NCI-H1092 (cell line): ENCODE measurements at places on chromosomes 1 and 21.

- no peak for DNase-seq
Measured at GRCh38 chr21:32372755-32373154, 20.1 kb downstream of the URB1 start.

DNA sequence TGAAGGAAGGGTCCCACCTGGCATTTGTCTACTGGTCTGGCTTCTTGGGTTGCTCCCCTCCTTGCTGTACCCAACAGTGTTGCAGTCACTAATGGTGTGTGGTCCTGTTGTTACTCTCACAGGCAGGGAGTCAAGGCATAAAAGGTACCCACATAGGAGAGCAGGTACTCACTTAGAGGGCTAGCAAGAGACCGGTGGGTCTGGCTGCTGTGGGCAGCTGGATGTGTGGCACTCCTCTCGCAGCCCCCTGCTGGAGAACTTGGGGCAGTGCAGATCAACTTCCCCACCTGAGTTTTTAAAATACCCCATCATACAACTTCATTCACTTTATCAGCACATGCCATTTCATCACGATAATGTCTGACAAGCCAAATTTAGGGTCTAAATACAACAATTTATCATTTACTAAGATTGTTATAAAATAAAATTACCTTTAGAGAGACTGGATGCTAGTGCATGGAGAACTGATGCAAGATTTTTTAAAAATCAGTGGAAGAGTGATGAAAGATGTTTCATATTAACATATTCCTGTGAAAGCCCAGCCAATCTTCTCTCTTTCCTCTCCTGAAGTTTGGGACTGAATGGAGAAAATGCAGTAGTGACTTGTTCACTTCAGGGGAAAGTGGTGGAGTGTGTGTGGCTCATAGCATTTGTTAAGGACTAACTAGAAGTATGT, 42.8 kb downstream of the ACP6 start:
- peak; percentile 37 for DNase-seq

GRCh38 chr1:84876353-84876752, 16.7 kb downstream of the LPAR3 start:
- DNase-seq = no peak

DNA sequence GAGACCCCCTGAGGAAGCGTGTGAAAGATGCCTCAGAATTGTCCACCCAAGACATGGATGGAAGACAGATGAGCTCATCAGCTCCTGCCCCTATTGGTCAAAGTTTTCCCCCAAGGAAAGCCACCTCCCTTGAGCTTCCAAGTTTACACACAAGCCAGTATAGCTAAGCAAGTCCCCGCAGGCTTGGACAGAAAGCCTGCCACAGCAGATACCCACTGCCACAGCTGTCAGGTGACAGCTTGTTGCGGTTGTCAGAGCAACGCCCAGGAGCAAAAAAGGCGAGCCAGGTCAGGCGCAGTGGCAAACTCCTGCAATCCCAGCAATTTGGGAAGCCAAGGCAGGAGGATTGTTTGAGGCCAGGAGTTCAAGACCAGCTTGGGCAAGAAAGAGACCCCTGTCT, 60.9 kb upstream of the IFNAR2 start:
- DNase-seq = no peak

- DNase-seq = no peak
Measured at GRCh38 chr21:26965040-26965906, 1.6 kb downstream of the ADAMTS5 start.

DNA sequence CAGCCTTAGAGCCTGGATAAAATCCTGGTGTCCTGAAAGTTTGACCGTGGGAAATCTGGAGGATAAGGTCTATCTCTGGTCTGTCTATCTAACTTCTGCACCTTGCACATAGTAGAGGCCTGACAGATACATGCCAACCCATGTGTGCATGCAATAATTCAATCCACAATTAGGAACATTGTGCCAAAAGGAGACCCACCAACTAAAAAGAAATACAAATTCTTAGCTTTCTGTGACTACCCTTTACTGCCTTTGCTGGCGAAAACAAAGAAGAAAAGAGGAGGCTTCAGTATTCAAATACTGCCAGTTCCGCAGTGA, 381 bp upstream of the KLHL20 start:
- no peak for DNase-seq

DNA sequence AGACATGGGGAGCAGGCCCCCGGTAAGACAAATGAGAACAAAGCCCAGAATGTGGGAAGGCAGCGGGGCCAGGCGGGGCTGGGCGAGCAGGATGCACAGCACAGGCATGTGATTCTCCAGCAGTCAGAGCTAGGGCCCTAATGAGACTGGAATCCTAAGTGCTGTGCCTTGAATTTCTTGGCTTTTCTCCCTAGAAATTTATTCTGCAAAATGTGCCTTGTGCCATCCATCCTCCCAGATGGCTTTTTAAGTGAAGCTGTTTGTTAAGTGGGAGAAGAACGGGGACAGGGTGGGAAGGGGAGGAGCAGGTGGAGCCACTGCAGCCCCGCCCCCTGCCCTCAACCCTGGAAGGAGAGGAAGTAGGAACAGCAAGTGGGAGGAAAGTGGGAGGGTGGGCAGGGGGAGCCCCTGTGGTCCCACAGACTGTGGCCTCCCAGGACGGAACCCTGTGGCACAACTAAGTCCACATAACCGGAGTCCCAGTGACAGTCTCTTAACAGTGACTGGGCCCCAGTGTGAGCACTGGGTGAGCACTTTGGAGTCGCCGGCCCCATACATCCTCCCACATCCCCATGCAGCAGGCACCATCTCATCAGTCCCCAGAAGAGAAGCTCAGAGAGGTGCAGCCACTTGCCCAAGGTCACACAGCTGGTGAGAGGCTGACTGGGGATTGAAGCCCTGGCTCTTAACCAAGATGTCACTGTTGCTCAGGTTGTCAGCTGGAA, 216.9 kb downstream of the MATN1 start:
- DNase-seq = no peak

- no peak for DNase-seq
Measured at GRCh38 chr21:21973806-21974205, 975.6 kb downstream of the NCAM2 start.

DNA sequence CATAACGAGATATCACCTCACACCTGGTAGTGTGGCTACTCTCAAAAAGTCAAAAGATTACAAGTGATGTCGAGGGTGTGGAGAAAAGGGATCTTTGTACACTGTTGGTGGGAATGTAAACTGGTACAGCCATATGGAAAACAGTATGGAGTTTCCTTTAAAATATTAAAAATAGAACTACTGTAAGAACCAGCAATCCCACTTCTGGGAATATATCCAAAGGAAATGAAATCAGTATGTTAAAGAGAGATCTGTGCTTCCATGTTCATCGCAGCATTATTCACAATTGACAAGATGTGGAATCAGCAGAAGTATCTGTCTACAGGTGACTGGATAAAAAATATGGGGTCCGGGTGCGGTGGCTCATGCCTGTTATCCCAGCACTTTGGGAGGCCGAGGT, 7.6 kb upstream of the PIK3C2B start:
- DNase-seq = no peak

DNA sequence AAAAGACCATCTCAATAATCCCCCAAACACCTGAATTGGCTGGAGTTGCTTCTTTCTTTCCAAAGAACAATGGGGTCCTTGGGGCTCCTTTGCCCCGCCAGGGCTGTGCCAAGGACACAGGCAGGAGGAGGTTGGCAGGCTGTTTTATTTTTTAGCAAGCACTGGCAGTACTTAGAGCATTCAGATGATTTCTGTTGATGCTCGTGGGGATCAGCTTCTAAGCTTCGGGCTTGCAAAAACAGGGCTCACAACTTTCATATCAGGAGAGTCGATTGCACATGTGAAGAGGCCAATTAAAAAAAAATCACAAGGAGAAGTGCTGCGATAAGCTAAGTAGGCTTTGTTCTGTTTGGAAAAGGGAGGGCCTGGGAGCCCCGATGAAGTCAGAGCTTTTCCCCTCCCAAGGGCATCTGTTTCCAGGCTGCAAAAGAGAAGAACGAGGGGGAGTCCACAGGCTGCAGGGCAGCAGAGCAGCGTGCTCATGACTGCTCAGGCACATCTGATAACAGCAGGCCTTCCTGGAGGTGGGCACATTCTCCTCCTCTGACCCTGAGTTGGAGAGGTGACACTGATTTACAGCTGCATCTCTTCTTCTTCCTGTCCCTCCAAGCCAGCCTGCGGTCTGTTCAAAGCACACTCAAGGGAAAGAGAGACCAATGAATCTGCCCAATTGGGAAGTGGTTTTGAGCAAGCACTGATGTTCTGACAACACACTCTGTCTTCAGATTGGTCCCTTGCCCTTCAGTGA, 27.3 kb upstream of the BCAR3 start:
- DNase-seq = peak; percentile 43

DNA sequence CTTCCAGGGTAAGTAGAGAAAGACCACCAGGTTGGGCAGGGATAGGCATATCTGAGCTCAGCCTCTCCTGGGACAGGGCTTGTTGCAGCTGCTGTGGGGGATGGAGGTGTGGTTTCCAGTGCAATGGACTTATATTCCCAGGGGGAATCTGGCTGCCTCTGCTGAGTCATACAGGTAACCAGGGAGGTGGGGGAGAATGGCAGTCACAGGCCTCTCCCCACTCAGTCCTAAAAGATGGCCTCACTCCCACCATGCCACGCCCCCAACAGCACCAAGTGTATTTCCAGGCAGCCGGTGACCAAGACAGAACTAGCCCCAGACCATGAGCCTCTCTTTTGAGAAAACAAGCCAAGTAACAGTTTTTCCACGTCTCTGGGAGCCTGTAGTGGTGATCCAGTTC, 1240.7 kb downstream of the BRINP3 start:
- no peak for DNase-seq

DNA sequence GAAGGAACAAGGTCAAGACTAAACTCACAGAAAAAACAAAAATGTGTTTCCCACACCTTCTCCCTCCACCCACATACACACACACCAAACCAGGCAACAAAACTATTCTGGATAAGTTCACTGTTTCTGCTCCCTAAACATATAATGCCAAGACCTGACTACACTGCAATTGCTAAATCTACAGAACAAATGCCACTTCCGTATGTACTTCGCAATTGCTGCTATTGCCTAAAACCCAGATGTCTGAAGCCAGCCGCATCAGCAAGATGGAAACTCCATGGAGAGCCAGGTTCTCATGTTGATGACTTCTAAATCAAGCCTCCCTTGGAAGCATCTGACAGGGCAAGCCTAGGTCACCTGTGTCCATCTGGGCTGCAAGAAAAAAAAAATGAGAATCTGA, 8.3 kb upstream of the AIM2 start:
- DNase-seq = no peak

GRCh38 chr1:202056644-202057334, 46.4 kb downstream of the ELF3 start:
- DNase-seq = peak; percentile 94

DNA sequence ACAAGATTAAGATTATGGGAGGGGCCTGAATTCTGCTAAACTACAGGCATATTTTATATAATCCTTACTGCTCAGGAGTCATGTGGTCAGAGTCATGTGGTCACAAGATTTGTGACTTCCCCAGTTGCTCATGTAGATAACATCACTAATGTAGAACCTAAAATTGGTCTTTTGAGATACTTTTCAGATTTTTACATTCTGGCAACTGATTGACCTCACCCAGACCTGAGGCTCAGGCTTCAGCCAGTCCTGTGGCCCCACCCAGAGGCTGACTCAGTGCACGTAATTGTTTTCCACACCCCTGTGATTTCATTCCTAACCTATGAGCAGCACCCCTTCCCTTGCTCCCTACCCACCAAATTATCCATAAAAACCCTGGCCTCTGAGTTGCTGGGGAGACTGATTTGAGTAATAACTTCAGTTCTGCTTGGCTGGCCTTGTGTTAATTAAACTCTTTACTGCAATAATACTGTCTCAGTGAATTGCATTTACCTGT, 41.7 kb upstream of the ZNF326 start:
- DNase-seq = no peak

GRCh38 chr21:36753556-36753955, 54.6 kb downstream of the SIM2 start:
- DNase-seq = no peak

DNA sequence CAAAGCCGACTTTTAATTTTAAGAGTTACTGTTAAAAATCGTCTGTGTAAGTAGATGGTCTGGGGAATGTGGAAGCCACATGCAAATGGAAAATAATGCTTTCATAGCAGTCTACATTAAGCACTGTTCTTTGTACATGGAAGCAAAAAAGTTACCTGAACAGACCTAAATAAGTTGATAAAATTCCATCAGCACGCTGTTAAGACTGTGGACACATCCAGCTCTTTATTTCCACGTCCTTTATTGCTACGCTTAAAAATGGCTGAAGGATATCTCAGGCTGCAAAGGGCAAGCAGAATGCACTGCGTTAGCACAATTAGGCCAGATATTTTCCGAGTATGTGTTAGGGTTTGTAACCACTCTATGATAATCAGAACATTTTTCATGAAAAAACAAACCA, 22.3 kb downstream of the NR5A2 start:
- no peak for DNase-seq

- no peak for DNase-seq
Measured at GRCh38 chr1:121448851-121449250, 264.1 kb downstream of the SRGAP2C start.

DNA sequence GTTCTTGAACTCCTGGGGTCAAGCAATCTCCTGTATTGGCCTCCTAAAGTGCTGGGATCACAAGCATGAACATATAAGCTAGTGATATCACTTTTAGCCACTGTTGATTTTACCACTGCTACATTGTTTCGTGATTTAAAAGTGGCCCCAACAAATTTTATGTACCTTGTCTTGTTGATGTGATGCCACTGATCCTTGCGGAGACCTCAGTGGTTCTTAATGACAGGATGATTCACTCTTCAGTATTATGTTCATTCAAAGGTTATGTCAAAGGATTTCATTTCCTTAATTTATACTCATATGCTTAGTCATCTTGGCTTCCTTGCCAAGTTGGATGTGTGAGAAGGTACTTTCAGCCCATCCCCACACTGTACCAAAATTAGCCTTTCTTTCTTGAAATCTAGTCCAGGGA, 12.1 kb downstream of the PRKACB start:
- DNase-seq = no peak

GRCh38 chr1:44806025-44806703, 987 bp downstream of the DYNLT4 start:
- no peak for DNase-seq

DNA sequence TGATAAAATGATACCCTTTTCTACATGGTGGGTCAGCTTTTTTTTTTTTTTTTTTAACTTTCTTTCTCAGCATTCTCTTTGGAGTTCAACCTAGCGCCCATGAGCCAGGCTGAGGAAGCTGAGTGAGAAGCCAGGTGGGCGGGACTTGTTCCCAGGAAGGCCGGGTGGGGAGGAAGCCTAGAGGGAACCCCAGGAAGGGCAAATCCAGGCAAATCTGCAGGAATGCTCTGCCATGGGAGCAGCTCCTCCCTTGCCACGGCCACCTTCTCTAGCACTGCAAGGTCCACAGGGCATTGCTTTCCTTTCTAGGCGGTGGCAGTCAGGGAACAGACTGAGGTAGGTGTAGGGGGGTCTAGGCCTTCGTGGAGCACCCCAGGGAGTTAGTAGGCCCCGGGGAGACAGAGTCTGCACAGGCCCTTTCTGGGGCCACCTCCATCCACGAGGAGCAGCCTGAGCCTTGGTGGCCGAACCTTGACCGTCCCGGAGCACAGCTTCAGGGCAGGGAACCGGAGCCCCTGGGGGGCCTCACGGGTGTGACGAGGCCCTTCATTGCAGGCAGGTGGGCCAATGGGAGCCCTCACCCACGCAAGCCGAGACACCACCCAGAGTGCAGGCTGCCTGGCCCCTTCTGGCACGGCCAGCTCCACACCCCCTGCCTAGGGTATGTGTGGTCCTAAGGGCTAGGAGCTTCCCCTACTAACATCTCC, 18.2 kb upstream of the CCDC27 start:
- no peak for DNase-seq

- DNase-seq = no peak
Measured at GRCh38 chr1:108584428-108584856, 24.5 kb downstream of the EEIG2 start.

GRCh38 chr21:45528981-45529784, 13.1 kb downstream of the SLC19A1 start:
- no peak for DNase-seq
